Ovary (tissue), 10 donors: ENCODE measurements at places on chromosomes 13 and 19. TPM values are rescaled to one million over a fixed set of nuclear protein-coding genes. Genes with fewer than 3 reads are reported as not detected.

DNA sequence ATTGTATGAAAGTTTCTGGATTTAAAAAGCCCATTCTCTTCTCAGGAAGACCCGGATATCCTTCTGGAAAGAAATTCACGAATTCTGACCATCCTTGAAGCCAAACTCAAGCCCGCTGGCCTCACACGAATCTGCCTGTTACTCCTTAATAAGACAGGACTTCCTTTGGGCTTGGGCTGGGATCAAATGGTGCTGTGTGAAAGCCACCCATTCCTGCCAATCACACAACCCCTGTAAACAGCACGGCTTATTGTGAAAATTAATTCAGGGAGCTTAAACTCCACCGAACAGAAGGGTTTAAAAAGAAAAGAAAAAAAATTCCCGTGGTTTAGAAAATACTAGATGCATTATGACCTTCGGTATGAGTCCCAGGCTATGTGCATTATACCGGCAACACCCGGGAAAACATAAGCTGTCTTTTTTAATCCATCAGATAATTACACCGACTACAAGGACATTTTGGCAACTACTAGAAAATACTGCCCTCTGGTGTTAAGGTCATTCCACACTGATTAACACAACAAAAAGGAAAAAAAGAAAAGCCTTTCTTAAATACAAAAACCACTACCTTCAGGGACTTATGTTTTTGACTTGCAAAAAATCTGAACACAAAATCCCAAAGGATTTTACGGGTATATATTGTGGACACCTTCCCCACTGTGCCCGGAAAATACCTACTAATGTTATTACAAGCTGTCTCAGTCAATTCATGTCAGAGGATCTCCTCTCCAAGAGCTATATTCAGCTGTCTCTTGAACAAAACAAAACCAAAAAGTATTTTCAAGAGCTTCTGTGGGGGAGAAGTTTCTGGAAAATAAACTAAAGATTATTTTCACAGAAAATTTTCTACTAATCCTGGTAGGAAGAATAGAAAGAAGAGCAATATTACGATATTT lies 76.0 kb upstream of the LSM14A start:
- H3K27ac ChIP-seq = no peak overlapping the region
- peaks cover 2% of the 10 kb centered on the region for H3K4me1 ChIP-seq
- no peak for DNase-seq
- no peak overlapping the region for H3K4me3 ChIP-seq
- H3K27me3 ChIP-seq = no peaks in the 10 kb centered on the region

DNA sequence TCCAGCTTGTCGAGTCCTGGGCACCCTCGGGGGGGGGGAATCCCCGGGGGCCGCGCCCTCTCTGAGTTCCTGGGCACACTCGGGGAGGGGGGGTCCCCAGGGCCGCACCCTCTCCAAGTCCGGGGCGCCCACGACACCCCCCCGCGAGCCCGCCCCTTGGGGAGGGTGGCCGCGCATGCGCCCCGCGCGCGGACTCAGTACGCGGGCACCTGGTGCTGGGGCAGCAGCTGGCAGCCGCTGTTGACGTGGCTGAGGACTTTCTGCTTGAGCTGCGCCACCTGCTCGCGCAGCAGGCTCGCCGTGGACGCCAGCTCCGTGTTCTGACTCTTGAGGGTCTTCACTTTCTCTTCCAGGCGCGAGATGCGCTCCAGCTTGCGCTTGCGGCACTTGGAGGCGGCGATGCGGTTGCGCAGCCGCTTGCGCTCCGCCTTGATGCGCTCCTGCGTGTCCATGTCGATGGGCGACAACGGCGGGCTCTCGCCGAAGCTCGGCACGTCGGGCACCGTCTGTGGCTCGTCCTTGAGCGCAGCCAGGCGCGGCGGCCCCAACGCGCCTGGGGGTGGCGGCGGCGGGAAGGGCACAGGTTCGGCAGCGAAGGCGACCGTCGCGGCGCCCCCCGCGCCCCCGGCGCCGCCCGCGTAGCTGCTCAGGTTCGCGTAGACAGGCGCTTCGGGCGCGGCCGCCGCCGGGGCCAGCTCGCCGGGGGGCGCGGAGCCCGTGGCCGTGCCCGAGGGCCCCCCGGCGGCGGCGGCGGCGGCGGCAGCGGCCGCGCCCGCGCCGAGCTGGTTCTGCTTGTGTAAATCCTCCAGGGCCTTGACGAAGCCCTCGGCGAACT lies 958 bp downstream of the JUND start:
- peak; percentile 77 for DNase-seq
- no peaks in the 10 kb centered on the region for H3K27me3 ChIP-seq

DNA sequence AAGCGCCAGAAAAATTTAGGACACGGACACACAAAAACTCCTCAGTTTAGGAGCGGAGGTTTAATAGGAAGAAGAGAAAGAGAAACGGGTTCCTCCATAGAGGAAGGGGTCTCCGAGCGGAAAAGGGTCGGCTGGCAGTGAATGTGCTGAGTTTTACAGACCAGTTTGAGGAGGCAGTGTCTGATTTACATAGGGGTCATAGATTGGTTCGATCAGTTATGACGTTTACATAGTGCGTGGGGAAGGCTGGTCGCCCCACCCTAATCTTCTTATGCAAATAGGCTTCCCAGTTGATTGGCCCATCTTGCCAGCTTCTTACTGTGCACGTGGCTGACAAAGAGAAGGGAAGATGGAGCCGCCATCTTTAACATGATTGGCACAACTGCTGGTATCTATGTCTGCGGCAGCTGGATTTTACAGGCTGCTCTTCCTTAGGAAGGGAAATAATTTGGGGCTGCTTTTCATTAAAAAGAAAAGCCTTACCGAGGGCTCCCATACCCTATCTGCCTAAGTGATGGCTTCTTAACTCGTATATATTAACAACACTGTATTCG lies 1.2 kb upstream of the ZNF225 start:
- peak overlapping the region; percentile 77 for H3K4me3 ChIP-seq
- no peak for DNase-seq
- H3K4me1 ChIP-seq = peaks cover 8% of the 10 kb centered on the region
- H3K27ac ChIP-seq = no peak overlapping the region
- peaks cover 2% of the 10 kb centered on the region for H3K36me3 ChIP-seq
- no peaks in the 10 kb centered on the region for H3K27me3 ChIP-seq

DNA sequence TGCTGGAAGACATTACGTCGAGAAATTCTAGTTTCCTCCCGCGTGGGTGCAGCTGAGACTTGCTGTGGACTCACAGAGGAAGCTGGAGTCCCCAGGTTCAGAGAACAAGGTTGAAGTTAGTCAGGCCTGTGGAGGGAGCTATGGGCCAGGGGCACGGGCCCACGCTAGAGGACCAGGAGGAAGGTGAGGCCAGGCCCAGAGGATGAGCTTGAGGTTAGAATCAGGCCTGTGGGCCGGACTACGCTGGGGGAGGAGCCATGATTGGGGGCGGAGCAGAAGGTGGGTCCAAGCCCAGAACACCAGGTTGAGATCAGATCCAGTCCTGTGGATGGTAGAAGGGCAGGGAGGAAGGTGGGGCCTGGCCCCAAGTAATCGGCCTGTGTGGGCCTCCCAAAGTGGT lies 32.6 kb downstream of the ZNF846 start:
- H3K27me3 ChIP-seq = no peaks in the 10 kb centered on the region
- H3K27ac ChIP-seq = no peak overlapping the region
- no peak for DNase-seq
- H3K4me3 ChIP-seq = no peak overlapping the region
- H3K4me1 ChIP-seq = no peaks in the 10 kb centered on the region
- no peaks in the 10 kb centered on the region for H3K36me3 ChIP-seq

- DNase-seq = no peak
- H3K4me3 ChIP-seq = no peak overlapping the region
- H3K36me3 ChIP-seq = no peaks in the 10 kb centered on the region
- H3K27me3 ChIP-seq = no peaks in the 10 kb centered on the region
- H3K4me1 ChIP-seq = peaks cover 8% of the 10 kb centered on the region
These were observed 222.4 kb downstream of the UQCRFS1 start for GRCh38 chr19:28990522-28990921.

DNA sequence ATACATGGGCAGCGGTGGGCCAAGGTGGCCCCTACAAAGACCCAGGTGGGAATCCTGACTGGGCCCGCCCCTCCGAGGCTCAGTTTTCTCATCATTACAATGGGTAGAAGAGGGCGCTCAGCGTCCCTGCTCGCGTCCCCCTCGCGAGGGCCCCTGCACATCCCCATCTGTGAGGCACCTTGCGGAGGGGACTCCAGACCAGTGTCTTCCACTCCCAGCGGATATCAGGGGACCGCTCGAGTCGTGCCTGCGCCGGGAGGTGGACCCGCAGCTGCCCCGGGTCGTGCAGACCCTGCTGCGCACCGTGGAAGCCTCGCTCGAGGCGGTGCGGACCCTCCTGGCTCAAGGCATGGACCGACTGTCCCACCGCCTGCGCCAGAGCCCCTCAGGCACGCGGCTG lies 15.3 kb upstream of the COLGALT1 start:
- H3K27ac ChIP-seq = peak overlapping the region; percentile 67
- DNase-seq = no peak
- H3K36me3 ChIP-seq = no peaks in the 10 kb centered on the region
- H3K4me1 ChIP-seq = no peaks in the 10 kb centered on the region

- H3K36me3 ChIP-seq = no peaks in the 10 kb centered on the region
- H3K4me1 ChIP-seq = peaks cover 9% of the 10 kb centered on the region
- DNase-seq = no peak
- no peak overlapping the region for H3K4me3 ChIP-seq
- no peaks in the 10 kb centered on the region for H3K27me3 ChIP-seq
These were observed 13.6 kb downstream of the UBAC2 start for GRCh38 chr13:99214232-99214631.

GRCh38 chr19:33675501-33676124 lies 53.9 kb downstream of the CHST8 start:
- H3K4me1 ChIP-seq = no peaks in the 10 kb centered on the region
- H3K27ac ChIP-seq = no peak overlapping the region
- H3K36me3 ChIP-seq = no peaks in the 10 kb centered on the region
- no peak for DNase-seq
- no peaks in the 10 kb centered on the region for H3K27me3 ChIP-seq
- H3K4me3 ChIP-seq = no peak overlapping the region

- no peak for DNase-seq
- H3K27ac ChIP-seq = no peak overlapping the region
- H3K36me3 ChIP-seq = no peaks in the 10 kb centered on the region
- H3K4me1 ChIP-seq = no peaks in the 10 kb centered on the region
- H3K27me3 ChIP-seq = no peaks in the 10 kb centered on the region
These were observed 6.9 kb downstream of the C5AR1 start for GRCh38 chr19:47316513-47316912.

The CPB2 gene
- not detected for total RNA-seq

The ODAD3 gene
- total RNA-seq = 0.72 TPM

The IGFL4 gene
- not detected for total RNA-seq

The RFPL4AL1 gene
- total RNA-seq = not detected

The PRTN3 gene
- not detected for total RNA-seq

The GDF15 gene
- 15.7 TPM for total RNA-seq

The ELANE gene
- 0.27 TPM for total RNA-seq

The NCR1 gene
- not detected for total RNA-seq
